Stimulated activated CD4-positive, alpha-beta T cell treated with anti-CD3 and anti-CD28 coated beads, Interleukin-15, amount 100 ng/mL, for 1 hour (primary cell): ENCODE measurements at places on chromosomes 12 and 14.

DNA sequence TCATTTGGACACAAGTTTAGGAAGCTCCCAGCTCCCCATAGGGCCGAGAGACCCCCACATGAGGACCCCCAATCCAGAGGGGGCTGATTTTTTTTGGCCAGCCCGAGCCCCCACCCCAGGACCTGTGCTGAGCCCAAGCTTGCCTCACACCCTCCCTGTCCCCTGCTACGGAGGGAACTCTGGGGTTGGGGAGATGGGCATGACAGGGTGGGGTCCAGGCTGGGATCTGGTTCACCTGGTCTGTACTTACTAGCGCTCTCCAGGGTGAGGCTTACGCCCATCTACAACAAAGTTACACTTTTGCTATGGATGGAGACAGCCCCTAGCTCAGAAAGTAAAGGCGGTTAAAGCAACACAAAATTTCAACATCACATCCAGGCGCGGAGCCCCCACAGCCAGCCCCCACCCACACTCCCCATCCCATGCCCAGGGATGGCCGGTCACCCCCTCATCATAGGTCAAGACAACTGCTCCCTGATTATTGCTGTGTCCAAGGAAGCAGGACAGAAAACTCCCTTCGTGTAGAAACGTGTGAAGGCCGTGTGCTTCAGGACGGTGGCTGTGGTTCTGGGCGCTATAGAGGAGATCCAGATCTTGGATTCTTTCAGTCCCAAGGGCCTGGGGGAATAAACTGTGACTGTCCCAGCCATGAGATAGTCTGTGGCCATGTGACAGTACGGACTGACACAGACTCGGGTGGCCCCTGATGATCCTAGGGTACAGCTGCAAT lies 10.7 kb downstream of the SLC25A29 start:
- DNase-seq = no peak

DNA sequence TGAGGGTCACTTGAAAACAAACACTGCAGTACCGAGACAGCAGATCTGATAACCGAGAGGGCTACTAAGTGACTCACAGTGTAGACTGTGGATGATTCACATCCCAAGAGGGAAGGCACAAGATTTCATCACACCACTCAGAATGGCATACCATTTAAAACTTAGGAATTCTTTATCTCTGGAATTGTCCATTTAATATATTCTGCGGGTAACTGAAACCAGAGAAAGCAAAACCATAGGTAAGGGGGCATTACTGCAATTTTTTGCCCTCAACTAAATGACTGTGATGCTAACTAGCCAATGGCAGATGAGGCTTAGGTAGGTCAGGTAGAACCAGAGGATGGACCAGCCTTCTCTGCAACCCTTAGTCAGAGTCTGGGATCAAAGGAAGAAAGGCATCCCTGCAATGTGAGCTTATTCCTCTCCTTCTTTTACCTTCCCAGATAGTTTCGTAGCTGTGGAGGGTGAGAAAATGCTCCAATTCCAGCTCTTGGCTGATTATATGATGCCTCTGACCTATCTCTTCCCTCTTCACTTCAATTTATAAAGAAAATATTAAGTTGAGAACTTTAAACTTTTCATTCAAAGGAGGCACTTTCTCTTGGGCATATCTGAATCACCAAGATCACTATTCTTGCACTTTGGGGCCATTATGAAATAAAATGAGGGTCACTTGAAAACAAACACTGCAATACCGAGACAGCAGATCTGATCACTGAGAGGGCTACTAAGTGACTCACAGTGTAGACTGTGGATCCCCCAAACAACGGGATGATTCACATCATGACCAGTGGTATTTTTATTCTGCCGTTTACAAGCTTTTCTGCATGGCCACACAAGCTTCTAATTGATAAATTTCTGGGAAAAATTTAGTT lies 6.8 kb downstream of the ART4 start:
- DNase-seq = no peak

DNA sequence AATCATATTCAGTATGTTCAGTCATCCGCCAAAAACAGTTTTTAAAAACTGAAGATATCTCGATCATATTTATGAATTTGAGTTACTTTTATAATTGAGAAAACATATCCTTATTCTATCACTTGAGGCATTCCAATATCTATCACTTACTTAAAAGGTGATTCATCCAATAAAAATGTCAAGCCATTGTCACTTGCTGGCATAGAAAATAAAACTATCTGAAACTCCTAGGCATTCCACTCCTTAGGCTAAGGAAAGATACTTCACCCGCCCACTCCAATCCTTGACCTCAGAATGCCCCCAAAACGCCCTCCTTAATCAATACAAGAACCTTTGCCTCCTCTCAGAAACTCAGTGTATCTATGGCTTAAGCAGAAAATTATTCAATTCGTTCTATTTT lies 51.3 kb upstream of the AMIGO2 start:
- no peak for DNase-seq

- DNase-seq = no peak
Observed at GRCh38 chr12:25052914-25053211, 104.0 kb upstream of the BCAT1 start.

DNA sequence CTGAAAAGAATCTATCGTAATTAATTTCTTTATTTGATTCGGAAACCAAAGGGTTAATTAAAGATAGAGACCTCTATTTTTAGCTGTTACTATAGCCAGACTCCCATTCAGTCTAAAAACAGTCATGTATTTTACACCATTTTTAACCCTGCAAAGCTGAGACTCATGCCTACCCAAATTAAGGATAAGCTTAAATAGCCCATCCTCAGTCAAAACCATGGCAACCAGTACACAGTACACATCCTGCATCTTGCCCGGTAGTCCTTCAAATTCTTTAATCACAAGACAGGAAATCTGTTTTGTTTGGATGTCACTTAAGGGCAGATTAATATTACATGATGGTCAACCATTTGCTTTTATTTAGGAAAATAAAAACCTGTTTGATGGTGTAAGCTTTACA lies 25.5 kb upstream of the KCNK10 start:
- no peak for DNase-seq

DNA sequence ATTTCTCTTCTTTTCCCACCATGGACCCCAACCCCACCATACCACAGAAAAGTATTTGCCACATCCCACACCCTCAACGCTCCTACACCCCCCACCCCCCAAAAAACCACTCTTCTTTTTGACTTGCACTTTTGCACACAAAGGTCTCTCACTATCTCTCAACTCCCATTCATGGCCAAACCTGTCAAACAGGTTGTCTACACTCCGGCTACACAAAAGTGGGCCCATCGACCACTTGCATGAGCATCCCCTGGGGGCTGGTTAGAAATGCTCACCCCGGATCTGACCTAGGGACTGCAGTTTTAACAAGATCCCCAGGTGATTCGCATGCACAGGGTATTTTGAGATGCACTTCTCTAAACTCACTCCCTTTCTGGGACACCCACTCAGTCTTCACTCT lies 248.2 kb downstream of the DPF3 start:
- no peak for DNase-seq

DNA sequence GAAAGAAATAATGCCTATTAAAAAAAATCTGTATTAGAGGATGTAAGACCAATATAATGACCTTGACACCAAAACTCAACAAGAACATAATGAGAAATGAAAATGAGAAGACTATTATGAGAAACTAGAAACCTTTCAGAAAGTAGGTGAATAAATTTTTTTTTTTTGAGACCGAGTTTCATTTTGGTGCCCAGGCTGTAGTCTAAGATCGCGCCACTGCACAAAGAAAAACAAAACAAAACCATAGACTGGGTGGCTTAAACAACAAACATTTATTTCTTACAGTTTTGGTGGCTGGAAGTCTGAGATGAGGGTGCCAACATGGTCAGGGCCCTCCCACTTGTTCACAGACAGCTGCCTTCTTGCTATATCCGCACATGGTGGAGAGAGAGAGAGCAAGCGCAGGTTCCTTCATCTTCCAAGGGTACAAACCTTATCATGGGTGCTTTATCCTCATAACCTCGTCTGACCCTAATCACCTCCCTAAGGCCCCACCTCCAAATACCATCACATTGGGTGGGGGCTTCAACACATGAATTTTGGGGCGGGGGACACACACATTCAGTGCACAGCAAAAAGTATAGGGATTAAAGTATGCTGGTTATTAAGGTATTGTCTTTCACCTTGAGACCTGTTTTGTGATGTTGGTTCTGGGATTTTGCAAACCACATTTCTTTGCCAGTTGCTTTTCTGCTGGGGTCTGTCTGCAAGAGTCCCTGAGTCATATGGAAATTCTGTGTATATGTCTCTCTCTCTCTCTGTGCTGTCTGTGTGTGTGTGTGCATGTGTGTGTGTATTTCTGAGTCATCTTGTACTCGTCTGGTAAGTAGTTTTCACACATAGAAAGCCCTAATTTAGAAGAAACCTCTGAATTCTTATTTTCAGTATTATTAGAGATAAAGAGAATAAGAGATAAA lies 26.2 kb downstream of the ZCRB1 start:
- DNase-seq = peak; percentile 38

GRCh38 chr14:98903371-98903770 lies 368.6 kb downstream of the BCL11B start:
- DNase-seq = no peak

GRCh38 chr12:93964936-93965335 lies 183.4 kb upstream of the PLXNC1 start:
- no peak for DNase-seq
